Sigmoid colon (tissue), 7 donors: ENCODE measurements at places on chromosomes 12 and 14. TPM values are rescaled to one million over a fixed set of nuclear protein-coding genes. Genes with fewer than 3 reads are reported as not detected.

- no peak for DNase-seq
These were observed 67.0 kb upstream of the CAND1 start for GRCh38 chr12:67202011-67202677.

GRCh38 chr14:51004801-51005526, 60.7 kb upstream of the PYGL start:
- no peak for DNase-seq

Gene PIP4K2C
- polyA plus RNA-seq = 21.0 TPM

GRCh38 chr12:93745286-93745685, 68.1 kb downstream of the CRADD start:
- DNase-seq = no peak

DNA sequence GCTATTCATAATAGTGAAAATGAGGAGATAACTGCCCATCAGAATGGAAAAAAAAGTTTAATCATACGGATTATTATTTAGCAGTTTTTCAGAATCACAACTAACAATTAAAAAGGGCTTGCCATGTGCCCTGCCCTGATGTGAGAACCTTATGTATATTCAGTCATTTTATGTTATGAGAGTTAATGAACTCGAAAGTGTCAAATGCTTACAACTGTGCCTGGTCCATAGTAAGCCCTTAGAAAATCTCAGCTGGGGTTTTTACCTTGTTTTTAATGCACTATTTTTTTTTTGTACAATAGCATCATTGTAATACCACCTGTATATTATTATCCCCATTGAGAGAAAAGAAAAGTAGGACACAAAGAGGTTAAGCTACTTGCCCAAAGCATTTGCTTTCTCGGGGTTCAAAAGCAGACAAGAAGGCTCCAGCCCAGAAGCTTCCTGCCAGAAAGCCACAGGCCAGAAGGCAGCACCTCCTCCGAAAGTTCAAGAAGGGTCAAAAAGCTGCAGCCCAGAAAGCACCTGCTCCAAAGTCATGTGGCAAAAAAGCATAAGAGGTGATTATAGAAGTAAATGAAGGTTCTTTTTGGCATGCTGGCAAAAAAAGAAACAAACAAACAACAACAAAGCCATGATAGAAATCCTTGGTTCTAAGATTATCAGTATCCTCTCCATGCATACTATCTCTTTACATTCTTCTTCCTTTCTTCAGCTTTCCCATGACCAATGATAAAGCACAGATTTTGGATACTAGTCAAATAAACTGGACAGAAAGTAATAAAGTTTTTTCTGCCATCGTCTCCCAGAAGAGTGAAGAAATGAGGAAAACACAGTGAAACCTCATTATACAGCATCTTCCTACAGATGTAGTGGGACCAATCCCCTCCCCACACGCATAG, 59.1 kb upstream of the NAP1L1 start:
- no peak for DNase-seq

Gene SAMD4A
- polyA plus RNA-seq = 5.9 TPM

Gene MYO1A
- 89.5 TPM for polyA plus RNA-seq

Gene TBC1D30
- polyA plus RNA-seq = 2.3 TPM

GRCh38 chr14:73136085-73136386, 271 bp upstream of the PSEN1 start:
- no peak for DNase-seq

- DNase-seq = no peak
These were observed 397.8 kb downstream of the FUT8 start for GRCh38 chr14:65810322-65810721.
